Stimulated activated CD4-positive, alpha-beta T cell treated with anti-CD3 and anti-CD28 coated beads, Interleukin-1b, Interleukin-23, amount 100 ng/mL, for 1 hour (primary cell): ENCODE measurements at places on chromosomes 11 and 22.

DNA sequence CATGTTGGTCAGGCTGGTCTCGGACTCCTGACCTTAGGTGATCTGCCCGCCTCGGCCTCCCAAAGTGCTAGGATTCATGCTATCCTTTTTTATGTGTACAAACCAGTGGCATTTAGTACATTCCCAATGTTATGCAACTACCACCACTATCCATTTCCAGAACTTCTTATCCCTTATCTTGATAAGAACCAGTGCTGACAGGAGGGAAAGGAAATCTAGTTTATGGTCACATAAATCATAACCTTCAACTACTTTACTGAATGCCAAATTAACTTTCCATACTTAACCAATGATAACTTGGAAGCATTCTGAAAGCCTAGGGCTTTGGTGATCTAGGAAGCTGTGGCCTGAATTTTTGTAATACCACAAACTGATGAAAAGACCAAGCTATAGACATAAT, 170.4 kb downstream of the SWAP70 start:
- no peak for DNase-seq

- no peak for DNase-seq
Measured at GRCh38 chr11:8020244-8020597, 33.1 kb downstream of the EIF3F start.

DNA sequence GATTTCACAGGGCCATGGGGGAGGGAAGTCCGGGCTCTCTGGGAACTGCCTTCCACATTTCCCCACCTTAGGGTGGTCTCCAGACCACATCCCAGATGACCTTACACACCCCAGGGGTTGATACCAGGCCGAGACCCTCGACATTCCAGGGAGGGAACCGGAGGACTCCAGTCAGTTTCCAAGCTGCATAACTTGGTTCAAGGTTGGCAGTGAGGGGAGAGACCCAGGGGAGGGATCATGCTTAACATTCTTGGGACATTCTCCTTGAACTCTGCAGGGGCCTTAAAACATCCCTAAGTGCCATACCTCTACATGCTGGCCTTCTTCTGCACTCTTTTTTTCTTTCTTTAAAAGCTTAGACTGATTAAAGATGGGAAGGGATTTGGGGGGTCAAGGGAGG, 251.0 kb downstream of the ST3GAL4 start:
- DNase-seq: no peak

DNA sequence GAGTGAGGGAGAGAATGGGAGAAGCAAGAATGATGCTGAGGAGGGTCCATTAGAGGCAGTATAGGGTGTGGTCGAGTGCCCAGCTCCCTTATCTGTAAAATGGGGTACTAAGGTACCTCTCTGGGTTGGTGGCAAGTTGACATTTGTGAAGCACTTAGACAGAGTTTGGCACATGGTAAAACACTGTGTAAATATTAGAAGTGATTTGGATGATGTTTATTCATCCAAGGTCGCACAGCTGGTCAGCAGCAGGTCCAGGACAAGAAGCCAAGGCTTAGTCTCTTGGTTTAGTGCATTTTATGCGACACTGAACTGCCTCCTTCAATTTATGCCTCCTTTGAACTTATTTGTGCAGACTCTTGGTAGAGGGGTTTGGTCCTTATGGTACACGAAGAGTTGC, 19.4 kb downstream of the KREMEN1 start:
- no peak for DNase-seq

GRCh38 chr11:123707606-123708205, 33.8 kb downstream of the ZNF202 start:
- DNase-seq: no peak

DNA sequence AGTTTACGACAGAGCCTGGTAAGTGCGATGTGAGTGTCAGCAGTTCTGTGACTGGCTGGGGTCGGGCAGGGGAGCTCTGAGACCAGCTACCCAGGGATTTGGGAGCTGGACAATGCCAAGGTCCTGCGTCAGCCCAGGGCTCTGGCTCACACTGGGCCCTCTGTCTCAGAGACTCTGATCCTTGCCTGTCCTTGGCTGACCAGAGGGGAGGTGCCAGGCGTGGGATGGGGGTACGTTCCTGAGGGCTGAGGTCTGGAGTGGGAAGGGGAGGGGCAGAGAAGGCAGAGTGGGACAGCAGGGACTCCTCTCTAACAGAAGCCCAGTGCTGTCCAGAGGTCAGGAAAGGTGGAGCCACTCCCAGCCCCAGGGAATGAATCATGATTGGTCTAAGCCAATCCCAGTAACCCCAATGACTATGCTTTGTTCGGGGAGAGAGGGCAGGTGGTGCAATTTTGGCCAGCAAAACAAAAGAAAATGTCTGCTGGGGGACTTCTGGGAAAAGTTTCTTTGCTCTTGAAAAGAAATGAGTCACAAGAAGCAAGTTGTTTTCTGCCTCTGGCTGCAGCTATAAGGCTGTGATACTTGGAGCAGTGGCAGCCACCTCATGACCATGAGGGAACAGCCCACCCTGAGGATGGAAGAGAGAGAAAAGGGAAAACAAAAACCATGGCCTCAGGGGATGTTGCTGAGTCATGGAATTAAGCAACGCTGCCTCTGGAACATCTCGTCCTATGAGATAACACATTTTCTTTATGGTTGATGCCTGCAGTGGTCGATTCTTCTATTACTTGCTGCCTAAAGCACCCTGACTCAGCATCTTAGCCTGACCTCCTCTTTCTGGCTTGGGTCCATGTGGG, 108.3 kb downstream of the CHST1 start:
- DNase-seq: no peak

GRCh38 chr11:125431481-125431880, 64.6 kb downstream of the FEZ1 start:
- no peak for DNase-seq
